ENCODE measurements at places on chromosomes 4 and X.

DNA sequence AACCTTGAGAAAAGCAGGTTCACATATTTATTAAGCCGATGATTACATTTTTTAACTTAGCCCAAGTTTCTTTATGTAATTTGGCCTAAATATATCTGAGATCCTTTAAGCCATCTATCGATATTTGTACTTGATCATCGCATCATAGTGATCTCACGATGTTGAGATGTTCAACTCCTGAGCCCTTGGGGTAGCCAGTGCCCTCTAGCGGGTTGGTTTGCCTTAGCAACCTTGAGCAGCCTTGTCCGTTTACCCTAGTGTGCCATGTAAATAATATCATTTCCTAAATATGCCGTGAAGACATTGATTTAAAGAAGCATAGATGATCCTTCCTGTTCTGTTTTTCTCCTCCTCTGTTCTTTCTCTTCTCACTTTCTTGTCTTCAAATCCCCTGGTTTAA lies 432.2 kb downstream of the RPA4 start:
- no peak for DNase-seq

GRCh38 chr4:3813151-3814052 lies 47.2 kb downstream of the ADRA2C start:
- DNase-seq, result no peak

GRCh38 chr4:34250562-34250961 lies 1993.8 kb downstream of the ARAP2 start:
- DNase-seq, result no peak

- no peak for DNase-seq
Observed at GRCh38 chr4:114399105-114399504, 199.5 kb upstream of the UGT8 start.

DNA sequence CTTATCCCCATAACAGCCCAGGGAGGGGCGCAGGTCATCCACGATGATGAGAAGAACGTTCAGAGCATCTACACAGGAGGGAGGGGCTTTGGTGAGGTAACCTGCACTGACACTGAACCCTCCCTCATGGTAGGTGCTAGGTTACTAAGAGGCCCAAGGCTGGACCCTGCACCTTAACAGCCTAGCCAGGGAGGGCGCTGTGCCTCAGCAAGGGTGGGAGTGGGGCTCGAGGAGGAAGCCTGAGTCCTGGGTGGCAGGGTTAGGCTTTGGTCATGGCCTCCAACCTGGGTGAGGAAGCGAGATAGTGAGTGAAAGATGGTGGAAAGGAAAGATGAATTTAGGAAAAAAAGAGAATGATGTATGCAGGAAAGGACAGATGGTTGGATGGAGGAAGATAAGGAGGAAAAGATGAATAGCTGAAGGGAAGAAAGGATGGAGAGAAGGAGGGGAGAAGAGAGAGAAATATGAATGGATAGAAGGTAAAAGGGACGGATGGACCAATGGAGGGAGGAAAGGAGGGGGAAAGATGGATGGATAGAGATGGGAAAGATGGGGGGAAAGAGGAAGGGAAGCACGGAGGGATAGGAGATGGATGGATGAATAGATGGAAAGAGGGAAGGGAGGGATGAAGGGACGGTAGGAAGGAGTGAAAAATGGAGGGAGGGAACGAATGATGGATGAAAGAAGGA lies 736 bp downstream of the IDS start:
- peak; percentile 30 for DNase-seq

DNA sequence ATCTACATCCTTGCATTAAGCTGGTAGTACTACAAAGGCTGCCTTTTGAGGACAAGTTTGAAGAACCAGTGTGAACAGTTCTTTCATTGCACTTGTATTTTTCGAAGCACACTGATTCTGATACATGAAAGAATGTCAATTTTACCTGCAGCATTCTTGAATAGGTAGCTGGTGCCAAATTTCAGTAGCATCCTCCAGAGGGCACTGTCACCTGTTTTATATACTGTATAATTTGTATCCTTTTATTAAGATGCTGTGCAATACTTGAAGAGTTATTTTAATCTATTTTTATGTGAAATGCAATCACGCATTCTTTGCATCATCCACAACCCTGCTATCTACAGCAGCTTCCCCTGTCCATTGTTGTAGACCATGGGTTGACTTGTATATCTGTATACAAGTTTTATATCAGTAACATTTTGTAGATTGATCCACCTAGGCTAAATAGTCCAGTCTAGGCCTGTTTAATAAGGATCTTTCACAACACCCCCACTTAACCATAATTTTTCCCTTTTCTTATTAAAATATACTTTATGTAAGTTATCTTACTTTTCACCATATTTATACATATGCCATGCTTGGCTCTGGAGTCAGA lies 325.7 kb downstream of the PCDH7 start:
- no peak for DNase-seq

- no peak for DNase-seq
Observed at GRCh38 chrX:129802863-129803262, 23.1 kb downstream of the SASH3 start.

- no peak for DNase-seq
Observed at GRCh38 chr4:25290490-25291067, 22.0 kb upstream of the ZCCHC4 start.

- DNase-seq, result no peak
Observed at GRCh38 chr4:23504083-23504482, 385.8 kb downstream of the PPARGC1A start.

- no peak for DNase-seq
Observed at GRCh38 chrX:22660756-22661155, 339.0 kb upstream of the DDX53 start.

GRCh38 chr4:19329631-19330030 lies 922.1 kb upstream of the SLIT2 start:
- DNase-seq, result no peak

- no peak for DNase-seq
Observed at GRCh38 chrX:86171366-86171765, 23.1 kb downstream of the DACH2 start.

DNA sequence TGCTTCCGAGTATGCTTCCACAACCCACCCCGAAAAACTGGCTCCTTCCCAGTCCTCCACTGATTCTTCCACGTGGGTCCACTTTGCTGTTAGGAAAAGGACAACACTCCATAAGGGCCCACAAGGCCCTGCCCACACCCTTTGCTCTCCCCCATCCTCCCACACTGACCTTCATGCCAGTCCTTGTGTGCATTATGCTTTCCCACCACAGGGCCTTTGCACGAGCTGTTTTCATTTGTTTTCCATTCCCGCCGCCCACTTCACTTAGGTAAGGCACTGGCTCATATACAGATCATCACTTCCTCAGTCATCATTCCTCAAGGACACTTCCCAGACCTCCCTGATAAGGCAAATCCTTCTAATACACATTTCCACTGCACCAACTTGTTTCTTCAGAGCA lies 16.8 kb upstream of the SEL1L3 start:
- DNase-seq, result no peak

GRCh38 chrX:8244301-8244700 lies 73.2 kb upstream of the VCX2 start:
- no peak for DNase-seq

Data from activated T-cell treated with anti-CD3 and anti-CD28 coated beads for 4 hours (primary cell).